Activated T-helper 1 cell treated with anti-CD3 and anti-CD28 coated beads, Interleukin-12 subunit alpha, Interleukin-12 subunit beta, Interleukin-2, Interleukin-4 antibody, amounts not matched to agents 30 ng/mL and 10 ng/mL and 1 ng/mL, durations not matched to agents 14 hours and 24 hours and 36 hours (primary cell): ENCODE measurements at places on chromosomes 16 and 17. TPM values are rescaled to one million over a fixed set of nuclear protein-coding genes. Genes with fewer than 3 reads are reported as not detected.

The CNTNAP1 gene
- total RNA-seq = 1.8 and 2.2 TPM in 2 replicates

DNA sequence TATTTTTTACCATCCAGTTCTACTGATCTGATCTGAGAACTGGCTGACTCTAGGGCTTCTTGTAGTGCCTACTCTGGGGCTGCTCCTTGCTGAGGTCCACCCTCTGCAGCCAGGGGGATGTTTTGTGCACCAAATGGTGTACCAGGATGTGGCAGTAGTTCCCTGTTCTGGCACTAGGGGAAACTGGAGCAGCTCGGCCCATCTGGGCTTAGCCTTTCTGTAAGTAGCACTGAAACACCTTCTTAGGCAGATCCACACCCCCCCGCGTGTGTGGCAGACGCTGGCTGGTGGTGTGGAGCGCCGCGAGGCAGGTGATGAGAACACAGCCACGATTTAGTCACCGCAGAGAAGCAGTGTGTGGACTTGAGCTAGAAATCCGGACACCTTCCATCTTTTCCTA is 17.0 kb downstream of the DUSP14 start:
- DNase-seq = no peak

GRCh38 chr16:66846831-66847230 is 2.6 kb downstream of the CA7 start:
- no peak for DNase-seq

DNA sequence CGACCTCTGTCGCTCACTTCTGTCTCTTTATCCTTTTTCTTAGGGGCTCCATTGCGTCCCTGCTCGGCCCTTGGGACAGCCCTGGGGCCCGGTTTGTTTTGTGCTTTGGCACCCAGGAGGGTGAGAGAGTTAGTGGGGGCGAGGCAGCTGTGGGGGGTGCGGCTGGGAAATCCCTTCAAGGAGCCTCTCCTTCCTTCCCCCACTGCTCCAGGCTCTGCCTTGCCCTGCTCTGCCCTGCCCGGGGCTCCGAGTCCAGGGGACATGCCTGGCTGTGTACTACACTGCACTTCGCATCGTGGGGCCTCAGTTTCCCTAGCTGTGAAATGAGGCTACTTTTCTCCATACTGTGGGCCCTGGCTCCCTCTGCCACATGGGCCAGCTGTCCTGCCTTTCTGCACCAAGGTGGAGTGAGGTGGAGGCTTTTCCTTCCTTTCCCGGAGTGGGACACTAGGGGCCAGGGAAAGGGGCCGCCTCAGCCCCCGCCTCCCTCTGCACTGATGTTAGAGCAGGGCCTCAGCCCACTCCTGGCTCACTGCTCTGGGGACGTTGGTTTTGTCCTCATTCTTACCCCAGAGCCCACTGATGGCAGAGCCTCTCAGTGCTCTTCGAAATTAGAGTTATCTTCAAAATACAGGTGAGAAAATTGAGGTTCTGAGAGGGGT is 980 bp downstream of the LLGL1 start:
- no peak for DNase-seq

The DHX58 gene
- 26.9 and 28.4 TPM in 2 replicates for total RNA-seq
